ENCODE measurements at places on chromosomes 2 and 18.

DNA sequence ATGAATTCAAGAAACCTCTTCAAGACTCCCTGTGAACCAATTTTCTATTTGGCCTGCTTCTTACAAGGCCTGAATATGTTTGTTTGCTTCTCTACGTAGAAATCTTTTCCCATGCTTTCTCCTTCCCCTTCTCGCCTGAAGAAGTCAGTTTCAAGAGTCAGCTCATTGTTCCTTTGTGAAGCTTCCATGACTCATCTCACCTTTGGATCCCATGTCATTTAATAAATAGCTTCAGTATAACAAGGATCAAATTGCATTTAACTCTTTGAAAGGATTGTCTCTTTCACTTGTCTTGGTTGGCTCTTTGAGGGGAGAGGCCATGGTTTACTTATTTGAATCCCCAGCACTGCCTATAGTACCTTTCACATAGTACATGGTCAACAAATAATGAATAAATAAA is 28.4 kb downstream of the CPS1 start:
- no peak for DNase-seq

- DNase-seq: peak; percentile 92
These were observed 3.7 kb upstream of the MTCL1 start for GRCh38 chr18:8701546-8702118.

DNA sequence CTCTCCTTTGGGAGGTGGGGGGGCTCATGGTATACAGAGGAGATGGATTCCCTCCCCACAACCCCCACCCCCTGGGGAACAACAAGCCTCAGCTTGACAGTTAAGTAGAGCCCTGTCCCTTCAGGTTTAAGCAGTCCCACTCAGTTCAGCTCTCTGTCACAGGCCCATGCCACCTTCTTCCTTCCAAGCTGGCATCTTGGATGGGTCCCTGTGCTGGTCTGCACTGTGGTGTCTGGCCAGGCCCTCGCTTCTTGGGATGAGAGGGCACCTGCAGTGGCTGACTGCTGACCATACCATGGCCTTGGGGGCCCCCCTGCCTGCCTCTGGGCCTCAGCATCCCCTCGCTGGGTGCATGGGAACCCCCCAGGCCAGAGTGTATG is 20.4 kb upstream of the GPR17 start:
- DNase-seq: no peak

DNA sequence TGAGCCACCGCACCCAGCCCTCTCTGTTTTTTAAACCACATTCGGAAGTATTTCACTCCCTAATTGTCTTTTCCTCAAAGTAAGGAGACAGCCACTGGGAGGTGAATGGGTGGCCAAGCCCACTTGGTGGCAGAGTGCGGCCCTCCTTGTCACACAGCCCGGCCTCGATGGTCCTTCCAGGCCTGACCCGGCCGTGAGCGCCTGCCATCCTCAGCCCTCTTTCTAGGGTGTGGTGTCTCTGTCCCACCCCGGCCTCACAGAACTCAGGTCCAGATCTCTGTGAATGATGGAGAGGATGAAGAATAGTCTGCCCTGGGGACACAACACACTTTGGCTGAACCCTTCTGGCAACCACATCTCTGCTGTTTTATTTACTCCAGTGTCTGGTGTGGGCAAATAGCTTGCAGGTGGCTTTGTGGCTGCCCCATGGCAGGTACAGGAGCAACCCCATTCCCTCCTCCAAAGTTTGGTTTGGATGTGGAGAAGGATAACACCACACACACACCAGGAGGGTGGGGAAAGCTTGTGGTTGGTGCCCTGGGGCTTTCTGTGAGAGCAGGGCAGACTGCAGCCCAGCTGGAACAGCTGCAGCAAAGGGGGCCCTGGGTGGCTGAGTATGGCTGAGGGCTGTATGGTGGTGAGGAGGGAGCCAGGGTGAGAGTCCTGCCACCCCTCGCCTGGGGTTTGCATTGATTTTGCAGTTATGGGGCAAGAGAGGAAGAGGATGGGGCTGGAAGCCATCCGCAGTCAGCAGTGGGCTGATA is 88.6 kb downstream of the FAM168B start:
- no peak for DNase-seq

GRCh38 chr18:28802546-28802945 is 625.6 kb upstream of the CDH2 start:
- DNase-seq: no peak

DNA sequence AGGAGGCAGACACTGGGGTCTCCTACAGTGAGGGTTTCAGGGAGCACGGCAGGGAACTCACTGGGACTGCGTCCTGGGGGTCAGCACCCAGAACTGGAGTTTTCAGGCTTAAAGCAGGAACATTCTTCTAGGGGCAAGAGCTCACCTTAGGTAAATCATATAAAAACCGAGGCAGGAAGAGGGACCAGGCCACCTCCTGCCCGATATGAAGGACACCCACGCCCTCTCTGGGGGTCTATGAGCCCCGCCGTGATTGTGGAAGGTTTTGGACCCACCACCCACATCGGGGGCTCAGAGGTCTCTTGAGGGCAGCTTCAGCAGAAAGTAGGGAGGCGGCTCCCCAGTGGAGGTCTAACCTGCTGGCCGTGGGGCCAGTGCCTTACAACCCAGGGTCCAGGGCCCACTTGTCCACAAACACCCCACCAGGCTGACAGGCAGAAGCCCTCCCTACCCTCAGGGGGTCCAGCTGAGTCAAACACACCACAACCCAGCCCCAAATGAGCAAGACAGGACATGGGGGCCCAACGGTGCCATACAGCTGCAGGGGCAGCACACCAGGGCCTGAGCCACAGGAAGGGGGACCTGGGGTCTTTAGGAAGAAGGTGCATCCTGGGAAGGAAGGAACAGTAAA is 25.3 kb downstream of the CROCC2 start:
- no peak for DNase-seq

DNA sequence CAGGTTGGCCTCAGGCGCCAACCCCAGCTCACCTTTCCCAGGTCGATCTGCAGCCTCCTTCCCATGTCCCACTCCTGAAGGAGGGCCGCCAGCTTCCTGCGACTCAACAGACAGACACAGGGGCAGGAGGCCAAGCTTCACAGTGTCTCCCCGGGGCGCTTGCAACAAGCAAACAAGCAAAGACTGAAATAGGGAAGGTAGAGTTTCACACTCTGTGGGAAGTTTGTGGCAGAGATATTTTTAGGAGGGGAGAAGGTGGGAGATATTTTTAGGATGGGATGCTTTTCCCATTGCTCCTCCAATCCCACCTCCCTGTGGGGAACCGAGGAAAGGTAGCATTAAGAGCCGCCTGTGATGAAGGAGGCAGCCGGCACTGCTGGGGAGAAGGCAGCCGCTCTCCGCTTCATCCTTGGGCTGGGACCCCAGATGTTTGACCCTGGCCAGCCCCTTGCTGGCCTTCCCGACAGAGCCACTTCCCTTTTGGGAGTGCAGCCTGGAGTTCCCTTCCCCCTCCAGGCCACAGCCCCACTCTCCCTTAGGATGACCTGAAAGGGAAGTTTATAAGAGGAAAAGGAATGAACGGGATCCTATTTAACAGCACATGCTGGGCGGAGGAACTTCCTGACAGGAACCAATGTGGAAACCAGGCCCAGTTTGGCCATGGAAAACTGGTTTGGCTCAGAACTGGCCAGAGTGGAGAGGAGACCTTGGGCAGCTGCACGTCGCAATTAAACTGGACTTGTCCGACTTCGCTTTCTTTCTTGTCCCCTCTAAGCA is 142.2 kb upstream of the SMAD2 start:
- DNase-seq: no peak

- no peak for DNase-seq
These were observed 21.6 kb downstream of the GCKR start for GRCh38 chr2:27518113-27518781.

DNA sequence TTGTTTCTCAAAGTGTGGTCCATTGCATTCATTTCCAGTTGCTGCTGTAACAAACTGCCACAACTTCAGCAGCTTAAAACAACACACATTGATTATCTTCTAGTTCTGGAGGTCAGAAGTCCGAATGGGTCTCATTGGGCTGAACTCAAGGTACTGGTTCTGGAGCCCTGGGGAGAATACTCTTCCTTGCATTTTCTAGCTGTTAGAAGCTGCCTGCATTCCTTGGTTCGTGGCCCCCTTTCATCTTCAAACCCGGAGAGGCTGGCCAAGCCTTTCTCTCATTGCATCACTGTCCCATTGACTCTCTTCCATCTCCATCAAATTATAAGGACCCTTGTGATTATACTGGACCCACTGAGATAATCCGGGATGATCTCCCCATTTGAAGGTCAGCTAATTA is 98.1 kb downstream of the SPATS2L start:
- no peak for DNase-seq

DNA sequence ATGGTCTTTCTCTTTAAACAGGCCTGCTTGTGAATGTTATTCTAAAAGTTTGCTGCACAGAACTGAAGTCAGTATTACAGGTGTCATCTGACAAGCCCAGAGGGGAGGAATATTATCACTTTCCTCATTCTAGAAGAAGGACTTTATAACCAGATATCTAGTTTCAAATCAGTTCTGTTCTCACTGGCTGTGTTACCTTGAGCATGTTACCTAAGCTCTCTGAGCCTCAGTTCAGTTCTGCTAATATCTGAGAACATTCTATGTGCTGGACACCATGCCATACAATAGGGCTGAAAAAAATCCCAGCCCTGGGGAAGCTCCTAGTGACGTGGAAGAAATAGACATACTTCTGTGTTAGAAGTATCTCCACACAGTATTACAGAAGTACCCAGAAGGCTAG is 27.9 kb downstream of the MAPRE3 start:
- DNase-seq: no peak

DNA sequence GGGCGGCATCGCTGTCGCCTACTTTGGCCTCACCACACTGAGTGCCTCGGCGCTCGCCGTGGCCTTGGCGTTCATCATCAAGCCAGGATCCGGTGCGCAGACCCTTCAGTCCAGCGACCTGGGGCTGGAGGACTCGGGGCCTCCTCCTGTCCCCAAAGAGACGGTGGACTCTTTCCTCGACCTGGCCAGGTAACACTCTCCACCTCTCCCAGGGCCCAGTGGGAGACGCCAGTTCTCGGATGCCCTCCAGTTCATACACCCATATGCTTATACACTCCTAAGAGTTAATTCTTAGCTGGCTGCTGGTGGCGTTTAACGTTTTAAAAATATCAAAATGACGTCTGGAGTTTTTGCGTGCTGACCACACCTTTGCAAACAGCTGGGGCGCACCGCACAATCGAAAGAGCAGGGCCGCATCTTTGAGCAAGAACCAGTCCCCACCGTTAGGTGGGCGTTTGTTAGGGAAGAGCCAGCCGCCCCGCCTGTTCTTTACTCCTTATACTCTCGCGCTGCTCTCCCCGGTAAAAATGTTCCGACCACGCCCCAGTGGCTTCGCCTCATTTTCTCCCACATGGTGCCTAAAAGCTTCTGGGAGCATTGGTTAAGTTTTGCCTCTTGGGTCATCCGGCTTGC is 899 bp downstream of the SLC1A4 start:
- DNase-seq: peak; percentile 22

DNA sequence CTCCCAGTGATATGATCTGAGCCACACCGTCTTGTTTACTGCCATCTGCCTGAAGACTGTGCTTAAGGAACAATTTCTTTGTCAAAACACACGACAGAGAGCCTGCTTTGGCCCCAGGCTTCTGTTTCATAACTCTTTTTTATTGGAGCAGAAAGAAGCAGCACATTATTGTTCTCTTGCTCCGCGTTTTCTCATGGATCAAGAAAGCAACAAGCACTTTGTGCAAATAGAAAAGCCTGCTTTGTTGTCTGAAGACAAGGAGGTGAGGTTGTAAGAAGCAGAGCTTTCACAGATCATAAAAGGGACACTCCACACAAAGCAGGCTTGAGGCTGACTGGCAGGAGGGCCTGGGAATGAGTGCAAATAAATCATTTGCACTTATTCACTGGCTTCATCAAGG is 118.3 kb upstream of the FAM136A start:
- no peak for DNase-seq

DNA sequence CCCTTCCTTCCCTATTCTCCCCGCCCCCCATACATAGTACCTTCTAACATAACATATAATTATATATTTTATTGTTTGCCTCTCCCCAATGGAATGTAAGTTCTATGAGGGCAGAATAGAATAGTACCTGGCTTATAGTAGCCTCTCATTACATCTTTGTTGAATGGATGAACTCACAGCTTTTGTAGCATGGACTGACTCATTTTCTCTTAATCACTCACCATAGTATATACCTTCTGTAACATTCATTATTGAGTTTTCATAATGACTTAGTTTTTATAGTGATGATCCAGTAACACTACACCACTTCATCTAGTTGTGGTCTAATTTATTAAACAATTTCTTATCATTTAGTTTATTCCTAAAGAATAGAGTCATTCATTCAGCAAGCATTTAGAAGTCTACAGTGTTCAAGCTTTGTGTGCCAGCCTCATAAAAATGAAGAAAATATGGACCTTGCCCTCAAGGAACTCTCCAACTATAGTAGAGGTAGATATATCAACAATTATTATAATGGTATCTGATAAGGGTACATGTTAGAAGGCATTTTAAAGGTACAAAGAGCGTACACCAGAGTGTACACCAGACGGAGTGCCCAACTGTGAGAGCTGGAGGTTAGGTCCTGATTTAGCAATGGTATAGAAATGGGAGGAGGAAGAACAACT is 31.1 kb downstream of the NCOA1 start:
- no peak for DNase-seq

DNA sequence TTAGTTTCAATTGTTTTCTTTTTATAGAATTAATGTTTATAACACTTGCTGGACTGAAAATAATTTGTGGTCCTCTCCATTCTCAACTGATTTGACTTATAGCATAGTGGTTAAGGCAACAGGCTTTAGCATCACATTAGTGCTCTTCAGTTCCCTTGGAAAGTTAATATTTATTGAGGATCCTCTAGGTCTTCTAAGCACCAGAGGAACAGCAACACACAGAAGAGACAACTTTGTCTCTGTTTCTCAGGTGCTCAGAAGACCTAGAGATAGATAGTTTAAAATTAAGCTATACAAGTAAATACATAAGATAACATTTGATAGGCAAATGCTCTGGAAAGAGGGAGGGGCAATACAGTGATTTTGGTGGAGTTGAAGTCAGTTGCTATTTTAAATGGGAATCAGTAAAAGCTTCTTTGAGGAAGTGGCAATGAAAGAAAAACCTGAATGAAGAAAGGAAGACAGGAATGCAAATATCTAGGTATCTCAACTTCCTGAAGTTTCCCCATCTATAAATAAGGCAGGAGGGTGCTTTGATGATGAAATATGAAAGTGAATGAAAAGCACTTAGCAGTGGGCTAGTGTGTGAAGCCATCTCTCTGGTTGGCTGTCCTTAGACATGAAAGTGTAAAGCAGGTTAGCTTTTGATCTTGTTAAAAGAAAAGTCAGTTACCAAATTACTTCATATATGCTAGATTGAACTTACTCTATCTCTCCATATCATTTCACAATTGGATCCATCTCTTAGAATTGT is 7.9 kb downstream of the NEUROD1 start:
- no peak for DNase-seq

GRCh38 chr18:75208155-75208835 is 644 bp downstream of the PTGR3 start:
- DNase-seq: peak; percentile 80

- no peak for DNase-seq
These were observed 63.0 kb downstream of the GREB1 start for GRCh38 chr2:11596801-11597200.

- no peak for DNase-seq
These were observed 448.7 kb upstream of the TCF4 start for GRCh38 chr18:56036741-56037140.

- peak; percentile 70 for DNase-seq
These were observed 32.2 kb downstream of the IKZF2 start for GRCh38 chr2:213119061-213119809.

Measured in adipocyte (in vitro differentiated cells).